ENCODE measurements at places on chromosomes 7 and 10. TPM values are rescaled to one million over a fixed set of nuclear protein-coding genes. Genes with fewer than 3 reads are reported as not detected.

GRCh38 chr7:22208799-22209198 is 148.2 kb downstream of the RAPGEF5 start:
- no peak for DNase-seq

The CRHR2 gene
- 0.27 TPM for total RNA-seq

DNA sequence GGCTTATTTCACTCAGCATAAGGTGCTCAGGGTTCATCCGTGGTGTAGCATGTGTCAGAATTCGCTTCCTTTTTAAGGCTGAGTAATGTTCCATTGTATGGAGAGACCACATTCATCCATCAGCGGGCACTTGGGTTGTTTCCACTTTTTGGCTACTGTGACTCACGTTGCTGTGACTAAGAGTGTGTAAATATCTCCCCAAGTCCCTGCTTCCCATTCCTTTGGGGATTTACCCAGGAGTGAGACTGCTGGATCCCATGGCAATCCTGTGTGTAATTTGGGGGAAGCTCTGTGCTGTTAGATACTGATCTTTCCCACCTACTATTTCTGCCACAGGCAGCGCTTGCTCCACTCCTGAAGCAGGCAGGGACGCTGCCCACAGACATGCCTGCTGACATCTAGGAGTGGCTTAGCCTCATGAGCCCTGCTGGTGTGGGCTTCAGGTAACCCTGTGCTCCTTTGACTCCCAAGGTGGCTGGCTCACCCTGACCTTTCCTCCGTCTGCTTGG is 346.0 kb downstream of the FRMD4A start:
- DNase-seq: no peak

DNA sequence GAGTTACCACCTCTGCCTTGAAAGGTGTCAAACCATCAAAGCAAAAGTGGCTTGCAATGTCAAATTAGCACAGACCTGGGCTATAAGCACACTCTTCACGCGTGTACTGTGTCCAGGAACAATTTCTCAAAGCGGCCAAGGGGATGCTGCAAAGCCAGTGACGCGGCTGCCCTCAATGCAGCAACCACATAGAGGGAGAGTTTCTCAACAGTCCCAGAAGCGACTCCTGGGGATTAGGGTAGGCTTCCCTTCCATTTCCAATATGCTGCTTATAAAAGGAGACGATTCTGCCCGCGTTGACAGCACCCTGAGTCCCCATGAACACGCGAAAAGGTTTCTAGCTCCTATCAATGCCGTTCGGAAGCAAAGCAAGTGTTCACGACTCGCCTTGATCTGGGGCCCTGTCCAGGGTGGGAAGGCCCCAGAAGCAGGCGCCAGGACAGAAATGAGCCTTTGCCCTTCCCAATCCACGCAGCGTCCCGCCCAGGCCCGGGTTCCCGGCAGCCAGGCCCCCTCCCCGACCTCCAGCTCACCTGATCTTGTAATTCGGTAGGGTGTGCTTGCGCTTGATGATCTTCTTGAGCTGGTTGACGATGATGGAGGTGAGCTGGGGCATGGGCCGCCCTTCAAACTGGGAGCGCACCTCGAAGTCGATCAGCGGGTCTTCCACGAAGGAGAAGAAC is 1.3 kb downstream of the PDZD8 start:
- DNase-seq: peak; percentile 19

The SLC39A12 gene
- 0.54 TPM for total RNA-seq
